ENCODE measurements at places on chromosomes 1 and 21.
A peak's percentile ranks its signal among the peaks of the same experiment; 100 is the strongest.

- DNase-seq: no peak
Measured at GRCh38 chr1:50275566-50275965, 147.7 kb downstream of the DMRTA2 start.

DNA sequence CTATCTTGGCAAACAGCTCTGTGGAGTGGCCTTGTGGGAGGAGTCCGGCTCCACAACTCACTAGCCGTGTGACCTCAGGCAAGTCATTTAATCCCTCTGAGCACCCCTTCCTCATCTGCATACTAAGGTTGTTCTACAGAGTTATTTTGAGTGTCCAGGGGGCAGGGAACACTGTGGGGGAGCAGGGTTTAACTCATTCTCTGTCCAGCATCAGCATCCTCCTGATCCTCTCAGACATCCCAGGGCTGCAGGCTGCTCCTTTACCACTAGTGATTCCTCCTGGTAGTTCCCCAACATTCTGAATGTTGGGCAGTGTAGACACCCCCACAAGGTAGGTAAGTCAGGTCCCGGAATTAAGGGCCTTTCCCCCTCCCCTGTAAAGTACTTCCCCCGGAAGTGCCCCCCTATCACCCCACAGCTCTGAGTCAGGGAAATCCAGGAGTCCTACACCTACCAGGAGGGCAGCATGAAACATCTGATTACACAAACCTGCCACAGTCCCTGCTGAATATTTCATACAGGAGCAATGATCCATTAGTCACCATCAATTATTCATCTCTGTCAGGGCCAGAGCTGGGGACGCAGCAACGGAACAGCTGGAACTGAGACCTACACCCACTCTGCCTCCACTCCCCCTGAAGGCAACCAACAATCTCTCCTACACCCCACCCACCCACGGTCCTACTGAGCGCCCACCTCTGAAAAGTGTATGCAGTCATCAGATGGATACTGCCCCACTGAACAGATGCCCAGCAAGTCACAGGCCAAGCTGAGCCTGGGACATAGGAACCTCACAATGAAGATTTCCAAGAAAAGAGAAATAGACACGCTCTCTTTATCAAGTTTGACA, 20.5 kb downstream of the SYT2 start:
- no peak for DNase-seq

GRCh38 chr1:68585351-68585750, 88.5 kb upstream of the DEPDC1 start:
- DNase-seq: no peak

DNA sequence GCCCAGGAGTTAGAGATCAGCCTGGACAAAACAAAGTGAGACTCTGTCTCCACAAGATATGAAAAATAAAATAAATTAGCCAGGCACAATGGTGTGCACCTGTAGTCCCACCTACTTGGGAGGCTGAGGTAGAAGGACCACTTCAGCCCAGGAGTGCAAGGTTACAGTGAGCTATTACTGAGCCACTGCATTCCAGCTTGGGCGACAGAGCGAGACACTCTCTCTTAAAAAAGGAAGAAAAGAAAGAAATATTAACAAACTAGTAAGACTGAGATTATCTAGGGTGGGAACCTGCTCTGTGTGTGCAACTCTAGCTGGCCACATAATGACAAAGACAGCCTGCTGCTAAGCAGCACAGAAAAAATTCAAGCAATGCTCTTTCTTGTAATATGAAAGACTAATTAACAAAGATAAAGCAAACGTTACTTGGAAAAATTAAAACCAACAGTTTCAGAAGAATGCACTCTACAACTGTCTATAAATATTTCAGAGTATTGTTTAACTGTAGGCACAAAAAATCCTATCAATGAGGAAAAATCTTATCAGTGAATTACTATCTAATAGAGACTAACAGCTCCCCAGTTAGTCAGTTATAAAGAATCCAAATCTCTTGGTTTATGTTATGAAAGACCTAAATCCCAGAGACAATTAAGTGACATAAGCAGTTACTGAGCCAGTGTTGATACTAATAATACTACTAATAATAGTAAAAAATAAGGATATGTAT, 74.5 kb downstream of the ENAH start:
- DNase-seq: no peak

GRCh38 chr21:29053011-29053553, 20.4 kb downstream of the CCT8 start:
- no peak for DNase-seq

GRCh38 chr1:10302416-10302815, 92.0 kb downstream of the KIF1B start:
- no peak for DNase-seq

- DNase-seq: no peak
Measured at GRCh38 chr21:33942426-33942825, 26.8 kb upstream of the ATP5PO start.

DNA sequence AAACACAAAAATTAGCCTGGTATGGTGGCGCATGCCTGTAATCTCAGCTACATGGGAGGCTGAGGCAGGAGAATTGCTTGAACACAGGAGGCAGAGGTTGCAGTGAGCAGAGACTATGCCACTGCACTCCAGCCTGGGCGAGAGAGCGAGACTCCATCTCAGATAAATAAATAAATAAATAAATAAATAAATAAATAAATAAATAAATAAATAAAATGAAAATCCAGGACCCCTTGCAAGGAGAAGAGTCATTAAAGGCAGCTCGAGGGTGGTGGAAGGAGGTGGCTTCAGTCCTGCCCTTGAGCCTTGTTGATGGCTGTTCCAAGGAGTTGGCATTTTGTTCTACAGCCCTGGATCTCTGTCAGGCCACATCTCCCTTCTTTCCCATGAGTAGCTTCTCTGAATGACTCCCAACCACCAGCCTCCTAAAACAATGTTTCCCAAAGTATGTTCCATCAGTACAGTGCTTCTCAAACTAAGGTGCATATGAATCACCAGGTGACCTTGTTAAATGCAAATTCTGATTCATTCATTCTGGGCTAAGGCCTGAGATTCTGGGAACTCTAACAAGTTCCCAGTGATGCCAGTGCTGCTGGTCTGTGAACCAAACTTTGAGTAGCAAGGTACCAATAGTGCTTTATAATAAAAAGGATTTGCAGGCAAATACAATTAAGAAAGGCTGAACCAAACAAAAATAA, 99.0 kb downstream of the KCNN3 start:
- no peak for DNase-seq

GRCh38 chr21:42836767-42837301, 42.5 kb downstream of the WDR4 start:
- no peak for DNase-seq

DNA sequence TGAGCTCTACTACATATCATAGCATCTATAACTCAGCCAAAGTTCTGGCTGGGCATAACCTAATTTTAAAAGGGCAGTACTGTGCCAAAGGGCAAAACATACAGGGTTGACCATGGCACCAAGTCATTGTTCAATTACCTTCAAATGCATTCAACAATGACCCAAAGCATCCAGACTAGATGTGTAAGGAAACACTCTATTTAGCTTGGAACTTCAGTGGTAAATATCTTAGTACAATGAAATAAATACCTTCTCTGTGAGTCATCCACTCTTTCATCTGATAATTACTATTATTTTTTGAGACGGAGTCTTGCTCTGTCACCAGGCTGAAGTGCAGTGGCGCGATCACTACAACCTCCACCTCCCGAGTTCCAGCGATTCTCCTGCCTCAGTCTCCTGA, 70.0 kb downstream of the NVL start:
- DNase-seq: no peak

- peak; percentile 74 for DNase-seq
Measured at GRCh38 chr1:109482791-109483671, 674 bp upstream of the ATXN7L2 start.

DNA sequence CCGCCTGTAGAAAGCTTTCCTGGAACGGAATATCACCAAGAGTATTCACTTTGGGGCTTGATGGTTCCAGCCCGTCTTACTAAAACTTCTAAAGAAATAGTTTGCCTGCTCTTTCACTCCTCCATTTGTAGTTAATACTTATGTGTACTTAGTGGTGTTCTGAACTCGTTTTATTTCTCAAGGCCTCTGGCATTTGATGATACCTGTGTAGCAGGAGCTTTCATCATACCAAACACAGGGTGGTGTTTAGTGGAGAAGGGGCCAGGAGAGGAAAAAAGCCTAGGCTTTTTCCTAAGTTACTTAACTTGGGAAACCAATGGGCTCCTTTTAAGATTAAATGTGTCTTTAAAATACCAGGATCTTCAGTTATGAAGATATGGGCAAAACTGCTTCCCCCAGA, 74.3 kb downstream of the RPS6KA1 start:
- no peak for DNase-seq

- DNase-seq: no peak
Measured at GRCh38 chr21:31191553-31191952, 152.5 kb downstream of the TIAM1 start.

- DNase-seq: no peak
Measured at GRCh38 chr1:157025385-157025784, 20.2 kb downstream of the ARHGEF11 start.

GRCh38 chr1:2448098-2448445, 28.0 kb upstream of the PLCH2 start:
- no peak for DNase-seq

- no peak for DNase-seq
Measured at GRCh38 chr1:173862769-173863223, 5.0 kb downstream of the GAS5 start.

GRCh38 chr21:46004168-46004861, 22.7 kb downstream of the COL6A1 start:
- DNase-seq: no peak

DNA sequence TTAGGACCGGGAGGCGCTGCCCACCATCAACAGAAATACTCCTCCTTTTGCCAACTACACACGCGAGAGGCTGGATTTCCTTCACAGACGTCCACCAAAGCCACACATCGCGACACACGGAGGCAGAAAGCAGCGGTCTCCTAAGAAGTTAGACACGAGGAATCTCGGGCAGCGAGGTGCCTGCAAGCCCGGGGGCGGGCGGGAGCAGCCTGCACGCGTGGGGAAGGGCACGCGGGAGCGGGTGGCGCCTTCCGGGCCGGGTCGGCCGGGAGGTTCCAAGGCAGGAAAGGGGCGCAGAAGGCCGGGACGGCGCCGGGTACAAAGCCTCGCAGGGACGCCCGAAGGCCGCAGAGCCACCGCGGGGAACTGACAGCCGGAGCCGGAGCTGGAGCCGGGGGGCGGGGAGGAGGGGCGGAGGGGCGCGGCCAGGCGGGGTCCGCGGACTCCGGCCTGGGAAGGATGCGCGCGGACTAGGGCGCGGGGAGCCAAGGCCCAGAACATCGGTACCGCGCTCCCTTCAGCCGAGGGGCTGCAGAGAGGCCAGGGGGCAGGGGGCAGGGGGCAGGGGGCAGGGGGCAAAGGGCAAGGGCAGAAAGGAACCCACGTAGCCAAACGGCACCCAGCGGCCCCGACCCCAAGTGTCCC, 722 bp downstream of the NPHP4 start:
- no peak for DNase-seq

DNA sequence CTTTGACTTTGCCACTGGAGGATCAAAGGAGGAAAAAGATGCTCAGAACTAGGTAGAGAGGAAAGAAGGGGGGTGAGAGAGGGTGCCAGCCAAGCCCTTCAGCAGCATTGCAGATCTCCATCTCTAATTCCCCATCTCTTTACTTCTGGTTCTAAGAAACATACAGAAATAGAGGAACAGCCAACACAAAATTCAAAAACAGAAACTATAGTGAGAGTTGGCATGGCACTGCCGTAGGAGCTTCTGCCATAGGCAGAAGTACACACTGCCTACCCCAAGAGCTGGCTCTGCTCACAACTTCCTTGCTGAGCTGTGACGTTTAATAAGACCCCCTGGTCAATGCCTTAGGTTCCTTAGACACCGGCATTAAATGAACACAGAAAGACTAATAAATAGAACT, 26.6 kb upstream of the RPF1 start:
- DNase-seq: no peak

GRCh38 chr1:114181356-114181755, 27.7 kb upstream of the SYT6 start:
- DNase-seq: no peak

DNA sequence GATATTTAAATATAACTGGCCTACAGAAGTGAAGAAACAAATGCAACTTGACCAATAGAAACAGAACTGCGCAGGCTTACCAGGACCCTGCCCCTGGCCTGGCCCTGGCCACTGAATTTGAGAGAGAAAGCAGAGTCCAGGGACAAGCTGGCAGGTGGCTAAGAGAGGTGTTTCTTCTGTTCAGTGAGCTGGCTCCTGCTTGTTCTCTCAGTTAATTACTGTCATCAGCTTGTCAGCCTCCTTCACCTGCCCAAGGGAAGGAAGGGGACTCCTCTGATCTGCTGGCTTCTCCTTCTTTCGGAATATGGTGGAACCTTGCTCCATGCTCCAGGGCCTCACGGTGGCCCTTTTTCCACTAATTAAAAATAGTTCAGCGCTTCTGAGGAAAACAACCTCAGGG, 388.4 kb downstream of the DISC1 start:
- no peak for DNase-seq

GRCh38 chr1:148309940-148310500, 157.9 kb upstream of the NBPF11 start:
- DNase-seq: no peak

DNA sequence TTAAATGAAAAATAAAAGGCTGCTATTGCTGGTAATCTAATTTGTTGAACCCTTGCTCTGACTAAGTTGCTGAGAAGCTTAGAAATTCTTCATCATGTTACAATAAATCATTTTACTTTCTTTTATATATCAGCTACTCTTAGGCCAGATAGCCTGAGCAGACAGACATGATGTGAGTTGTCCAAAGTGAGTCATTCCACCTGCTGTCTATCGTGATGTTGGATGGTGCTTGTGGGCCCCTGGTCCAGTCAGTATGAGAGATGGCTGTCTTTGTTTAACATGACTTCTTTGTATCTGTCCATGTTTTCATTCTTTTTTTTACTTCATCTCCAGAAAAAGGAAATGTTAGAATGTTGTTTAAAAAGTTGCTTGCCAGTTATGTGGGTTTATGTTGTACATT, 188.8 kb downstream of the ADGRL2 start:
- no peak for DNase-seq

- no peak for DNase-seq
Measured at GRCh38 chr1:198778049-198778448, 139.2 kb downstream of the PTPRC start.

DNA sequence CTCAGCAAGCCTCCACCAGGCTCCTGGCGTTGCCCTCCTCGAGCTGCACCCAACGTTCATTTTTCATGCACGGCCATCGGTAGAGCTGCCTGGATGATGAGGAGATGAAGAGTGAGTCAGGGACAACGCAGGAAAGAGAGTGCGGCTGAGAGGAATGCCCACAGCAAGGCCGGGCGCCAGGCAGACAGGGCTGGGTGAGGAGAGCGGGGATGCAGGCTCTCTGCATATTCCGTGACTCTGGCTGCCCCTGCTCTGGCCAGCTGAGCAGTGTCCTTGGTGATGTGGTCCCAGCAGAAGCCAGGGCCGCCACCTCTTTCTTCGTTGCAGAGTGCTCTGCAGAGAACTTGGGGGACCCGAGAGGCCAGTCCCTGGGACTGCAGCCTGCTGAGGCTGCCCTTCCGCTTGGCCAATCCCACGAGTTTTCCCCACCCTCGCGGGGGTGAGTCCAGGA, 10.8 kb downstream of the UMODL1 start:
- DNase-seq: no peak

GRCh38 chr1:37477946-37478345, 3.6 kb downstream of the ZC3H12A start:
- peak; percentile 22 for DNase-seq

GRCh38 chr1:41927118-41927517, 8.4 kb upstream of the HIVEP3 start:
- DNase-seq: no peak
